Activated CD4-positive, alpha-beta T cell treated with anti-CD3 and anti-CD28 coated beads, Interleukin-2, amount 50 U/mL, for 1 hour (primary cell): ENCODE measurements at places on chromosomes 4 and X.
A peak's percentile ranks its signal among the peaks of the same experiment; 100 is the strongest.

DNA sequence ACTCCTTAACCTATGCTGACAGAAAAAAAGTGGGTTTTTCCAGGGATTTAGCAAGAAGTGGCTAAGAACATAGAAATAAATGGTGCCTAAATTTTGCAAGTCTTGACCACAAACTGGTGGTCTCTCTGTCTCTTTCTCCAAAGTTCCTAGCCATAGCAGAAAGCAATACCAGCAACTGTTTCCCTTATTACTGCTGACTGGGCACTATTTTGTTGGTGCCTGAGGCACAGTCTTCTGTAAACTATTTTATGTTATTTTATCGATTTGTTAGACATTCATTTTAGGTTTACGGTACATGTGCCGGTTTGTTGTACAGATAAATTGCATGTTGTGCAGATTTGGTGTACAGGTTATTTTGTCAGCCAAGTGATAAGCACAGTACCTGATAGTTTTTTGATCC is 234.6 kb upstream of the TECRL start:
- no peak for DNase-seq

GRCh38 chr4:96175871-96176270 is 336.0 kb downstream of the PDHA2 start:
- DNase-seq: no peak

- DNase-seq: no peak
Measured at GRCh38 chr4:121764702-121765367, at the start of gene SMIM43. SMIM43 (minus strand) TSS chr4:121765164; CDS start chr4:121765105, 59 bp downstream.

GRCh38 chrX:25285598-25285997 is 269.8 kb upstream of the ARX start:
- DNase-seq: no peak

DNA sequence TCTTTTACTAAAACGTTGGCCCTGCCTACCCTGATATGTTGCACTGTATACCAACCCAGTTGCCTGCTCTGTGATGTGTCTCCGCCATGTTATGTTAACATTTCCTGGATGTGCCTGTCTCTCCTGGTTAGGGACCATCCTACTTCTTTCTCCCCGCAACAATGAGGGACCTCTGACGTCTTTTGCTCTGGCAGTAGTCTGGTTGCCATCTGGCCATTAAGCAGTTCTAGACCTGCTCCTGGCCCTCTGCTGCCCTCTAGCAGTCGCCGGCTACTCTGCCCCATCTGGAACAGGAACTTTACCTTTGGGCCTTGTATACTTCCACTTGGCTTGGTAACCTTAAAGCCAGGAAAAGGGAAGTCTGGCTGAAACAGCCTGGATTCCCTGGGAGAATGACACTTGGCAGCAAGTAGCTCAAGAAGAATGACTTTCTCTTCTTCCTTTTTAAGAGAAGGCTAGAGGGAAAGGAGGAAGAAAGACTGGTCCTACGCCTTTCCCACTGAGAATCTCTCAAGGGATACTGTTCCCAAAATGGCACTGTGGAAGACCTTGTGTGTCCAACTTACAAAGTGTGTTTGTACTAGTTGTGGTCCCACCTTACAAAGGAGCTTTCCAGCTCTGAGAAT is 63.5 kb downstream of the GPC3 start:
- DNase-seq: peak; percentile 11

DNA sequence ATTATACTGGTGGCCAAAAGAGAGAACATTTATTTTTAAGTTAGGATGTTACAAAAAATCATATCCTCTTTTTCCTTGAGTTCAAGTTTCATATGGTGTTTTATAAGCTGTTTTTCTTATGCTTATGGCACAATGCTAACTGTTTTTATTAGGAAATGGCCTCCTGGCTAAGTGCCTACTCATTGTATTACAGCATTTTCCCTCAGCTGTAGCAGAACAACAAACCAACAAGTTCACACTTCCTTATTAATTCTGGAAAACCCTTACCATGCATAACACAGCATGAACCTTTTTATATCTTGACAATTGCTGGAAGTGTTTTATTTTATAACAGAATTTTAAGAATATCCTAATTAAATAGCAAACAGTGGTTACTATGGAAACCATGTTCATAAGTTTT is 165.8 kb downstream of the GASK1B start:
- DNase-seq: no peak

GRCh38 chr4:76930685-76931084 is 18.9 kb upstream of the SEPTIN11 start:
- no peak for DNase-seq

DNA sequence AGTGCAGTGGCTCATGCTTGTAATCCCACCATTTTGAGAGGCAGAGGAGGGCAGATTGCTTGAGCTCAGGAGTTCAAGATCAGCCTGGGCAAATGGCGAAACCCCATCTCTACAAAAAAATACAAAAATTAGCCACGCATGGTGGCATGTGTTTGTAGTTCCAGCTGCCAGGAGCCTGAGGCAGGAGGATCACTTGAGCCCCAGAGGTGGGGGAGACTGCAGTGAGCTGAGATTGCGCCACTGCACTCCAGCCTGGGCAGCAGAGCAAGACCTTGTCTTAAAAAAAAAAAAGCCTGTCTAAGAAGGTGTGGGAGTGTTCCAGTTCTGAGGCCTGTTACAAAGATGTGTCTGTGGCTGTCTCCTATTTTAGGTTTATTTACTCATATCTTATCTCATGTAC is 38.0 kb downstream of the PI4K2B start:
- DNase-seq: no peak

DNA sequence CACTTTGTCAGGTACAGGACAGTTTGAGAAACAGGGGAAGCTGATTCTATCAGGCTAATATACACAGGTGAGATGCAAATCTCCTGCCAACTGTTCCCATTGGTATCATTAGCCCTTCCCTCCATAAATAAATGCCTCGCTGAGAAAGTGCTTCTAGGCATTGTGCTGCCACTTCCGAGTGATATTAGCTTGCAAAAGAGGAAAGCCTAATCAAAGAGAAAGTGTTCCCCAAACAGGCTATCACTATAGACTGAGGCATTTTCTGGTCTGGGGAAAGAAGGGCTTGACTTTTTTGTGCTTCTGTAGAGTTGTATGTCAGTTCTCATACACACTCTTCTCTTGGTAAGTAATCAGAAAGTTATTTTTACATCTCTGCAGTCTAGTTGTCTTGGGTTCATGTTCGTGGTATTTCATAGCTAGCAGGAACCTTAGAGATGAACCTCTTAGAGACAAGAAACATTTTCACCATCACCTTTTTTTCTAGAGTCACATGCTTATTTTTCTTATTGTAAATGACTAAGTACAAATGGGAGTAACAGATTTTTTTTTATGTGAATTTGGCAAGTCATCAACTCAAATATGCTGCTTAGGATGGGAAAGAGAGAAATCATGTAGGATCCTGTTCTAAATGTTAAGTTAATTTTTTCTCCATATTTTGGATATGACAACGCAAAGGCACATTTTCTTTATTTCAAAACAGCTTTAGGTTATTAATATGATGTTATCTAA is 1009.8 kb downstream of the ADGRL3 start:
- no peak for DNase-seq

GRCh38 chr4:98945297-98945850 is 16.4 kb upstream of the EIF4E start:
- no peak for DNase-seq

DNA sequence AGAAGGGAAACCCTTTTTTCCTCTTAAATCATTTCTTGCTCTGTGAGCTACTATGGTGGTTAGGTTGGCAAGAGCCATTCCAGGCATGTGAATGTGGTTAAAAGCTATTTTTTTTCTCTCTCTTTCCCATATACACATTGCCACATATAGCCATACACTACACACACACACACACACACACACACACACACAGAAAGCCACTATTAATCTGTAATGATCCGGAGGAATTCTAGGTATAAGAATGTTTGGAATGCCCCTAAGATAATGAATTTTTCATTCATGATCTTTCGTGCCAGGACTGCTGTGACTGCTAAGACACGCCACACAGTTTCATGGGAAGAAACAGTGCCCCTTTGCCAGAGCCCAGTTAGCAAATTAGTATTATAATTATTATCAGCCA is 21.8 kb upstream of the TLL1 start:
- DNase-seq: no peak

GRCh38 chr4:9901257-9901656 is 119.8 kb downstream of the DRD5 start:
- no peak for DNase-seq

GRCh38 chr4:141899541-141899940 is 263.2 kb downstream of the IL15 start:
- DNase-seq: no peak

- no peak for DNase-seq
Measured at GRCh38 chrX:12496343-12496742, 294.9 kb upstream of the PRPS2 start.
